Thyroid gland (tissue), 4 donors: ENCODE measurements at places on chromosomes 6 and 20. TPM values are rescaled to one million over a fixed set of nuclear protein-coding genes. Genes with fewer than 3 reads are reported as not detected.

The PPARD gene
- total RNA-seq: 37.6 TPM

- no peak for DNase-seq
Measured at GRCh38 chr6:38370653-38371601, 268.8 kb downstream of the BTBD9 start.

- no peak for DNase-seq
Measured at GRCh38 chr6:37323580-37323979, 30.2 kb upstream of the RNF8 start.

The PHACTR1 gene
- 2.9 TPM for total RNA-seq
